ENCODE measurements at places on chromosomes 11 and 22.

DNA sequence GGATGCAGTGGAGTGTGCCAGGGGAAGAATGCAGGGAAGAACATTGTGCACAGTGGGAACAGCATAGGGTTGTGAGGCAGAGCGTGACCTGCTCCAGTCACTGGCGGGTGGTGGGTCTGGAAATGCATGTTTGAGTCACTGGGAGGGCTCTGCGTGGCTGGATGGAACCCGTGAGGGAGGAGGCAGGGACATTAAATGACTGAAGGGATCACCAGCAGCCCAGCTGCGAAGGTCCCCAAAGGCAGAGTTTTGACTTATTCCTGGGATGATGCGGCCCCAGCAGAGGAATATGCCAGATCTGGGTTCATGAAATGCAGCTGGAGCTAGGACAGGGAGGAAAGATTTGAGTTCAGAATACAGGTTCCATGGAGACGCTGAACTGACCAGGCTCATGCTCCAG, 104.0 kb upstream of the FGF3 start:
- no peak for DNase-seq

GRCh38 chr11:125992893-125993292, 47.0 kb downstream of the VSIG10L2 start:
- no peak for DNase-seq

DNA sequence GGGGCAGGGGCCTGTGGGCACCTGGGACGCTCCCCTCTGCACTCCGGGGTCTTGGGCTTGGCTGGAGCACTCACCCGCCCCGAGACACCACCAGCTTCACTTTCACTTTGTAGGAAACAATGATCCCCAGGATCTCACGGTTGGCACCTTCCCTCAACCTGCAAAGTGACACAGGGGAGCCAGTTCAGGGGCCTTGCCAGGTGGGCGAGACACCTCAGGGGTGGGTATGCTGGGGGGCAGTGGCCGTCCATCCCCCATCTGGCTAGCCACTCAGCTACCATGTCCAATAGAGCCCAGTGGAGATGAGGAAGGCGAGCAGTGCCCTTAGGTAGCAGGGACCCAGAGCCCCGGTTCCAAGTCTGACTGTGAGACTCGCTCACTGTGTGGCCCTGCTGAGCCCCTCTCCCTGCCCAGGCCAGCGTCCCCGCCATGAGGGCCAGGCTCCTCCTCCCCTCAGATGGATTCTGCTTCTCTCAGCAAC, 32.3 kb downstream of the TPBGL start:
- no peak for DNase-seq

- DNase-seq = no peak
Observed at GRCh38 chr11:21053466-21053865, 384.1 kb downstream of the NELL1 start.

DNA sequence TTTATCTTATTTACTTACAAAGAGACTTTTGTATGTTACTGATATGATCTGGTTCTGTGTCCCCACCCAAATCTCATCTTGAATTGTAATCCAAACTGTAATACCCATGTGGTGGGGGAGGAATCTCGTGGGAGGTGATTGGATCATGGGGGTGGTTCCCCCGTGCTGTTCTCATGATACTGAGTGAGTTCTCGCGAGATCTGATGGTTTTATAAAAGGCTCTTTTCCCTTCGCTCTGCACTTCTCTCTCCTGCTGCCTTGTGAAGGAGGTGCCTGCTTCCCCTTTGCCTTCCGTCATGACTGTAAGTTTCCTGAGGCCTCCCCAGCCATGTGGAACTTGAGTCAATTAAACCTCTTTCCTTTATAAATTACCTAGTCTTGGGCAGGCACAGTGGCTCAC, 42.4 kb upstream of the WNT7B start:
- DNase-seq = no peak

GRCh38 chr11:42179216-42179615, 719.8 kb upstream of the LRRC4C start:
- DNase-seq = no peak

DNA sequence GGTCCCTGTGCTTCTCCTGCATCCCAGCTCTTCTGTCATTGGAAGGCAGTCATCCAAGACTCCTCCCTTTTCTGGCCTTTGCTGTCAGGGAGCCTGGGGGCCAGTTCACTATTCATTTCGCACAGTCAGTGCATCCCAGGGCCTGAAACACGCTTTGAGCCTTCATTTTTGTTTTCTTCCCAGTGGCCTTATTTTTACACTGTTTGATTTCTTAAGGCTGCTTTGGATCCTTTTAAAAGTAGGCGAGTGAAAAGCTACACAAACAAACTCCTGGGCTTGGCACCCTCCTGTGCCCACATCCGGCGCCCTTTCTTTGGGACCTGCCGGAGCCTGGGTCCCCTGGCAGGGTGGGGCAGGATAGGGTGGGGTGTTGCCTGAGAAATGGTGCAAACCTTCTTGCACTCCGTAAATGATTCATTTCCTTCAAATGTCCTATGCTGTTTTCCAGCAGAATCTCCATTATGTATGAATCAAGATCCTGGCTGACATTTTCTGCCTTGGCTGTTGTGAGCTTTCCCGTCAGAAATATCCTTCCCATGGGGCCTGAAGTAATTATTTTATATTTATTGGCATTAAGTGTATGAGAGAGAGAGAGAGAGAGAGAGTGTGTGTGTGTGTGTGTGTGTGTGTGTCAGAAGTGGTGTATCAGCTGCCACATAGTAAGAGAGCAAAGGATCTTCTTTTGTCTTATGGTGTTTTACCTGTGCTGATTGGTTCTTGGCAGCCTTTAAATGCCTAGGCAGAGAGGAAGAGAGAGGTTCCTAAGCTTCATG, 45.6 kb downstream of the BCR start:
- DNase-seq = no peak

DNA sequence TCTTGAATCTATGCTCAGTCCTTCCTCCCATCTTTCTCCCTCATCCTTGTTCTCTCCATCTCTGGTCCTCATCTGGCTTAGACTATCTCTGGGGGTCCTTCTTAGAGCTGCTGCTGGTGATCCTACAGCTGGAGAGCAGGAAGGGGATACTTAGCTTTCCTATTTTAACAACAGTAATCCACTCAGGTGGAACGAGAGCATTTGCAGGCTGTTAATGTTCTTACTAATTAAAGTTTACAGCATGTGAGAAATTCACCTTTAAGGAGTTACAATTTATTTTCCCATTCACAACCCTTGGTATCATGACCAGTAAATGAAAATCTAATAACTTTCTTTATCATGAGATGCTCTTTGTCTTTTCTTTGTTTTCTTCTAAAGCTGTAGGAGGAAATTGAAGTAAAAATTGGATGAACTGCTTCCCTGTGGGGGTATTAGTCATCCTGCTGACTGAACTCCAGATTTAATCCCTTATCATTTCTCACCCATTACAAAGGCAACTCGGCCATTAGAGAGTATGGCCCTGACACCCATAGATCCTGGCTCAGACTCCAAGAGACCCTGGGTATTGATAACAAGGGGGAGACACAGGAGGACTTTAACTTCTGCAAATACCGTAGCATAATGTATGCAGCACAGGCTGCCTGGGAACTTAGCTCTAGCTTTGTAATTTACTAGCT, 37.6 kb upstream of the MTNR1B start:
- no peak for DNase-seq

- DNase-seq = no peak
Observed at GRCh38 chr11:60848714-60849151, 6.8 kb downstream of the CCDC86 start.

DNA sequence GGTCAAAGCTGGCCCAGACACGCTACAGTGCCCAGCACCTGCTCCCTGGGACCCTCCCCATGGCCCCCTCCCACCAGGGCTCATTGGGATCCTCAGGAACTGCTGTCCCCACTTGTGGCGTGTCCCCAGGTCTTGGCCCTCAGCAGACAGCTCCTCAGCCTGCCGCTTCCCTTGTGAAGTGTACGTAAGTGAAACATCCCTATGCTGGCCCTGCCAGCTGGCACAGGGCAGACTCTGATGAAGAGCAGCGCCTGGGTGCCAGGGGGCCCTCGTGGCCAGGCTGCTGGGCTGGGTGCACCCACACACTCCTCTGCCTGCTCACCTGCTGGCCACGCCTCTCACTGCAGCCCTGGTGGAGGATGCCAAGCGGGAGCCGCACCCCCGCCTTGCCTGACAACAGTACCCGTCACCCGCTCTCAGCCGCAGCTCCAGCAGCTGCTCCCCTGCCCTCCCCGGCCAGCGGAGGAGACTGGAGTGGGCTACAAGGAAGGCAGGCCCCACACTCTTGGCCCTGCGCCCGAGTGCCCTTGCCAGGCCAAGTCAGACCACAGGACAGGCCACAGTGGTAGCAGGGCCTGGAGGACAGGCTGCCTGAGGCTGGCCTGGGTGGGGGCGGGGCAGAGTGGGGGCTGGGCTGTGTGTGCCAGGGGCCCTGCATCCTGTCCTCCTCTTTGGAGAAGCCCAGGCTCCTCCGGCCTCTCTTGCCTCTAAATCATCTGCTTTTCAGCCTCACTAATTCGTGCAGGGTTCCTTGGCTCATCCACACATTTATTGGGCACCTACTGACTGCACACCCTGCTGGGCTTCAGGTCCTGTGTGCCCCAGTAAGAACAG, 39.5 kb downstream of the IGF2 start:
- no peak for DNase-seq

DNA sequence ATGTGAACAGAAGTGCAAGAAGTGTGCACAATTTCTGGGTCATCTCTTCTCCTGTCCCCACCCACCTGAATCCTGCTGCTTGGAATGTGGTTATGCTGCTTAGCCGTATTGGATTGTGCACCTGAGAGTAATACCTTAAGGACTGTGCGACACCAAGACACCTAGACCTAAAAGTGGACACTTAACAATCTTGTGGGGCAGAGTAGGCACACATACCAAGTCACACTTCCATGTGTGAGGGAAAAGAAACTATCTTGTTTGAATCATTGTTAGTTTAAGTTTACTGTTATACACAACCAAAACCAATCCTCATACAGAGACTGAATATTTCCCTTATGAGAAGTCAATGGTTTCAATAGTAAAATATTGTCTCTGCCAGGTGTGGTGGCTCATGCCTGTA, 93.7 kb downstream of the CCDC83 start:
- DNase-seq = no peak

DNA sequence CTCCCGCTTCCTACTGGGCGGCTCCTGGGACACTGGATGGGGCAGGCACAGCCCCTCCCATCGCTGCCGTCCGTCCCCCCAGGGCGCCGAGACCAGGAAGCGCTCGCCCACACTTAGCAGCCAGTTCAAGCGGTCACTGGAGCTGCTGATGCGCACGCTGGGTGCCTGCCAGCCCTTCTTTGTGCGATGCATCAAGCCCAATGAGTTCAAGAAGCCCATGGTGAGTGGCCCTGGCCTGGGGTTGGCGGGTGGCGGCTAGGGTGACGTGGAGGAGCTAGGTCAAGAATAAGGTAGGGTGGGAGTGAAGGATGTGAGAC, 44.6 kb downstream of the MYO7A start:
- DNase-seq = no peak

GRCh38 chr22:49934160-49934890, 15.9 kb downstream of the CRELD2 start:
- no peak for DNase-seq

DNA sequence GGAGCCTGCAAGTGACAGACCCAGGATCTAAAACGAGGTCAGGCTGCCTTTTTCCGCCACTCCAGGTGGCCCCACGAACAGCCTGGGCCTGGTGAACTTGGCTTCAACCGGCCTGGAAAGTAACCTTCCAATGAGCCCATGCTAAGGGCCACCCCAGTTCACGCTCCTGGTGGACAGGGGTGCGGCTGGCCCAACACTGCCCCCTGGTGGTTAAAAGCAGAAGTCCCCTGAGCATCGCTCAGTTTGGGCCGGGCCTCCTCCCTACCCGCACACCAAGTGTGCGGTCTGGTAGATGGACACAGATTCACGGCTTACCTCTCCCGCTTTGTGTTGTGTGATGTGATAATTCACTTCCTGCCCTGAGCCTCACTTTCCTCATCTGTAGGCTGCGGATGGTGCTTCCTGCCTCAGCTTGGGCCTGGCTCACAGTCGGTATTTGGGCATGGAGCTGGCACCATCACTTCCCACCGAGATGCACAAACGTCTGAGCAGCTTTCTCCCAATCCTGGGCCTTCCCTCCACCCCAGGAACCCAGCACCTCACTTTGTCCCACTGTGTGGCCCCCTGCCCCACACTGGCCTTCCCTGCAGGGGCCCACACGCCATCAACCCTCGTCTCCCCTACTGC, 13.7 kb upstream of the SEC14L3 start:
- peak; percentile 71 for DNase-seq

DNA sequence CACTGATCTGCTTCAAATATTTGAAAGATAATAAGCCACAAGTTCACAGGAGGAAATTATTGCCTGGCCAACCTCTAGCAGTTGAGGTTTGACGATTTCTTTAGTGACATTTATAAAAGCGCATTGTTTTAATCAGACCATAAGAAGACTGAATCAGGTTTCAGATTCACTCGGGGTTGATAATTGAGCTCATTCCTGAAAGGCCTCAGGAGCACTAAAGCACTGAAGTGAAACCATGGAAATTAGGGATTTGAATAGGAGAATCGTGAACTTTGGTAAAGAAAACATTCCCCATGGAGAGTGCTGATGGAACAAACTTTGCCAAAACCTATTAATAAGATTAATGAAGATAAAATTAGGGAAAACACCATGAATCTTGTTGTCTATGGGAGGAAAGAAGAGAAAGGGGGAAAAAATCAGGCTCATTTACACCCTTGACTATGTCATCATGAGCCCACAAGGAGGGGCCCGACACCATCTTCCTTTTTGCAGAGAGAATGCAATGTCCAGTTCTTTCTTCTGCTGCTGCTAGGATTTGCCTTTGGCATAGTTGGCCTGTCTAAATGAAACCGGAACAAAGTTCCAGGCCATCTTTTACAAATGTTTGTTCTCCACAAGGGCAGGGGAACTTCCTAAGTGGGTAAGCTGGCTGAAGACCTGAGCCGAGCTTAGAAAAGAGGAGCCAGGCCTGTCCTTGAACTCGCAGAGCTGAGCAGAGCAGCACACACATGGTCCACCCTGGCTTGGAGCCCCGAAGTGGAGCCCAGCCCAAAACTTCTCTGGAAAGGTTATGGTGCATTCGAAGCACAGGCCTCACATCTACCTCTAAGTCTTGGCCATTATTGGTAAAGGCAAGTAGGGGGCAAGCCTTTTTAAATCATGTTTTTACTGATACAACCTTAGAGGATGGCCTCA, 56.1 kb upstream of the EIF3M start:
- no peak for DNase-seq

GRCh38 chr11:132504501-132505041, 1027.7 kb downstream of the OPCML start:
- no peak for DNase-seq

GRCh38 chr11:36724742-36725385, 126.8 kb upstream of the RAG2 start:
- DNase-seq = no peak

DNA sequence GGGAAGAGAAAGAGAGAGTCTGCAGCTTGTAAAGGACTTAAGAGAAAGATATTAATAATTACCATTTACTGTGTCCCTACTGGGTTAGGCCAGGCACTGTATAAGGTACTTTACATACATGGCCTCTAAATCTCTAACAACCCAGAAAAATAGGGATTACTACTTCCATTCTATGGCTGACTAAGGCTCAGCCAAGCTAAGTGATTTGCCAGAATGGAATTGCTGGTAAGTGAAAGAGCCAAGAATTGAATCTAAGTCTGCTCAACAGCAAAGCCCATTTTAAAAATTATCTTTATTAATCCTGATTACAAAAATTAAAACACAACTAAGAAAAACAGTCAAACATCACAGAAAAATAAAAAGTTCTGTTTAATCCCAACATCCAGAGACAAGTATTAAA, 21.4 kb downstream of the XRRA1 start:
- DNase-seq = no peak

GRCh38 chr11:57658023-57658361, 430 bp downstream of the CLP1 start:
- no peak for DNase-seq

- no peak for DNase-seq
Observed at GRCh38 chr11:112106070-112106469, 19.4 kb downstream of the SDHD start.

- DNase-seq = no peak
Observed at GRCh38 chr11:69092263-69092662, 43.5 kb downstream of the TPCN2 start.
